NCI-H446 (cell line): ENCODE measurements at places on chromosomes 4 and X.
A peak's percentile ranks its signal among the peaks of the same experiment; 100 is the strongest.

DNA sequence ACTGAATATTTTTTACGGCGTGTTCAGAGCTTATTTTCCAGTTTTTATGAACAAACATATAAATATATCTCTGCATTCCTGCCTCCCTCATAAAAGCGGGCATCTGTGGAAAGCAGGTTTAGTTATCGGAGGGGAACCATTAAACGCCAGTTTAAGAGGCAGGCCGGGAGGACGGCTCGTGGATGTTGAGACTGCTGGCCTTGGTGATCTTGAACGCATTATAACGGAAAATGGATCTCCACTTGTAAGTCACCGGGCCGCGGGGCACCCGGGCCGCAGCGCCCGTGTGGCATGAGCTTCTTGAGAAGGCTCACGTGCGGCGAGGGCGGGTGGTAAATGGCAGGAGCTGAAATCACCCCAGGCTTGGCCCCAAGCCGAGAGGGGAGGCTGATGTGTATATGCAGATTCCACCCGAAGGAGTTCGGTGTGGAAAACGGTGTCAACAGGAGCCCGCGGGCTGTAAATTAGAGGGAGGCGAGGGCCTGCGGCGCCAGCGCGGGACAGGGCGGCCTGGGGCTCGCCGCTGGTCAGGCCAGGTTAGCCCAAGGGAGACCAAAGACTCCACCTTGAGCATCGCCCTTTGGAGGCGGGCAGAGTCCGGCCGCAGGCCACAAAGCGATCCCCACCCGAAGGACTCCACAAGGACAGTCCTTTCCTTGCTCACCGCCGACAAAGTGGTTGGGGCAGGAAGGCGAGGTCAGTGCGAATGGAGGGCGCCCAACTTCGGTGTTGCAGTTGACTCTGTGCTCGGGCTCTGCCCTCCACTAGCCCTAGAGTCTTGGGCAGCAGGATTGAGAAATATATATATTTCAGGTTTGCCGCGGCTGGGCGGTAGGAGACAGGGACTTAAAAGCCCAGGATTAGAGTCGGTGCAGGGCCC, 1.3 kb upstream of the HAND2 start:
- no peak for DNase-seq

DNA sequence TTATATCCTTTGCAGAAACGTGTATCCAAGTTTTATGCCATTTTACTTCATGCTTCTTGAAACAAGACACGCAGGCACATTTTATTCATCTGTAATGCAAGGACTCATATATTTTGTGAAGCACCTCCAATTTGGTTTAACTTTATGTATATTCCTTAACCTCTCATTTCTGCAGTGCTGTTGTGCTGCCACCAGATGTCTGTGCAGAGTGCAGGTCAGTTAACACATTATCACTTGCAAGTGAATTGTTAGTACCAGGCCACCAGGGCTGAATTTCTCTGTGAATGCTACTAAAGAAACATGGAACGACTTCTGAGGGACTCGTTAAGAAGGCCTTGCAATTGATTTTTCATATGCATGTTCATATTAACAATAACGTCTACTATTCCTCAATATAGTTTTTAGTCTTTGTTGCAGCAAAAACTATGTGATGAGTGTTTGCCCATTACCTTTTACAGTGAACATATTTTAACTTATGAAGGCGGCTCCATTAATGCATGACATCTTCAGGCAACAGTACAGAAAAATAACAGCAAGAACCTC, 770.3 kb downstream of the NLGN4X start:
- no peak for DNase-seq

- no peak for DNase-seq
These were observed 30.8 kb downstream of the EXOC1 start for GRCh38 chr4:55884093-55884850.

DNA sequence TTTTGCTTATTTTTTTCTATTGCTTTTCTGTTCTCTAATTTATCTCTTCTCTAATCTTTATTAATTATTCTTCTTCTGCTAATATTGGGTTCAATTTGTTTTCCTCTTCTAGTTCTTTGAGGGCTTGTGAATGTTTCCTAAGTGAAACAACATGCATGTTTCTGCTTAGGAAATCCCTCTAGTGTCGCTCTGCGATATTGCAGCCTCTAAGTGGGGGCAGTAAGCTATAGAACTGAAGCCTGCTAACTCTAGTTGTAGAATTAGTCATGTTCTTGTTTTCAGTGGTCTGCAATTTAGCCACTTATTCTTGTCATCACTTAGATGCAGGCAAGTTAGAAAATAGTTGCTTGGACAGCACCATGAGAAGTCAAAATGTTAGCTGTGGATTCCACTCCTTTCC, 222.6 kb downstream of the SPIN4 start:
- DNase-seq, result no peak

DNA sequence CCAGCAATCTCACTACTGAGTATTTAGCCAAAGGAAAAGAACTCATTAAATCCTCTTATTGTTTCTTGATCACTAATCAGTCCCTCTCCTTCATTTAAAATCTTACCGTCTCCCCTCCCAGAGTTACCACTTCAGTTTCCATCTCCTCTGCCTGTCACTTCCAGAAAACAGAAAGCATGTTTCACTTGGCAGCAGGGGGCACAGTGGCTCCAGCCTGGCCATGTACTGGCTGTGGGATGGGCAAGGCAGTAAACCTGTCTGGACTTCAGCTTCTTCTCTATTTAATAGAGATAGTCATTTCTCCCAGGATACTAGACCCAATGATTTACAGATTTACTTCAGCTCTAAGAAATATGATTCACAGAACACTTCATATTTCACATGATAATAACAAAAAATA, 63.2 kb downstream of the CD40LG start:
- peak; percentile 28 for DNase-seq

- DNase-seq, result no peak
These were observed 430.0 kb downstream of the INPP4B start for GRCh38 chr4:142416121-142416520.

- DNase-seq, result no peak
These were observed 24.0 kb downstream of the PPEF2 start for GRCh38 chr4:75878246-75878756.

GRCh38 chrX:10217198-10217597, 60.4 kb downstream of the CLCN4 start:
- DNase-seq, result no peak

DNA sequence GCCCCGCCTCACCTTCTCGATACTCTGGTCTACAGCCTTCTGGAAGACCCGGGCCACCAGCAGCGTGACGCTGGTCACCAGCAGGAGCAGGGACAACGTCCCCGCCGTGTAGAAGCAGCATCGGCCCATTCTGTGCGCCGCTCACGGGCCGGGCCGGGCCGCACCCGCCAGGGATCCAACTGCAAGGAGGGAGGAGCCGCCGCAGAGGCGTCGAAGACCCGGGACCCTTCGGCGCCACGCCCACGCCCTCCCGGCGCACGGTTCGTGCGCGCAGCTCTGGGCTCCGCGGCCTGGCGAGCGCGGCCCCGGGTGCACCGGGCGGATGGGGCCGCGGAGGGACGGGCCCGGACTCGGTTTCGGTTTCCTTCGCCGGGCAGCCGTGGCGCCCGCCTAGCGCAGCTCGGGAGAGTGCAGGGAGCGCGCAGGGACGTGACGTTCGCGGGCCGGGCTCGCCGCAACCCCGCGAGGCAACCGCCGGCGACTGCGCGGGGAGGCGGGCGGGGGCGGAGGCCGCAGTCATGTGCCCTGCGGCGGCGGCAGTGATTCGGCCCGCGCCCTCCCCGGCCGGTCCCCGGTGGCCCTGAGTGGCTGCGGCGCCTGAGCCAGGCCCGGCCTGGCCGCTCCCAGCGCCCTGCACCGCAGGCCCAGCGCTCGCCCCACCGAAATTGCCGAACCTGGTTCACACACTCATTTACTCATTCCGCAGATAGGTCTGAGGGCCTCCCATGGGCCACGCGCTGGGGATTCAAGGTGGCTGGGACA, at the start of gene SCARB2:
Gene SCARB2 (minus strand): TSS at position 410 of the 762 bp plus-strand sequence. CDS start 281 bp downstream, at position 129.
- peak; percentile 75 for DNase-seq

- peak; percentile 57 for DNase-seq
These were observed 61.9 kb upstream of the NFKB1 start for GRCh38 chr4:102439236-102439614.

DNA sequence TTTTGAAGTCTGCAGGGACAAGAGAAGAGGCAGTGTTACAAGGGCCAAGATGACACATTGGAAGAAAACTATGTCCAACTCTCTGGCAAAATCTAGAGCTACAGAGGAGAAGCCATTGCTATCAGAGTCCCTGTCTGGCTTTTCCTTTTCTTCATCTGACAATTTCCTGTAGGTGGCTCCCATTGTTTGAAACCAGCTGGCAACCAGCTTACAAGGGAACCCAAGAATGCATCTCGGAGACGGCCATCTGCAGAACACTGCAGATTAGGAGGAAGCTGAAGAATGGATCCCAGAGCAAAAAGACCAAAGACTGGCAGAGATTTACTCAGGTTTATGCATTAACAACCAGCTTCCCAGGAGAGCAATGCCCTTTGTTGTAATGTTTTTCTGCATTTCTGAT, 216.2 kb upstream of the CTSO start:
- DNase-seq, result no peak

GRCh38 chr4:6071959-6072720, 53.9 kb upstream of the C4orf50 start:
- DNase-seq, result no peak

GRCh38 chr4:16715482-16715881, 183.0 kb downstream of the LDB2 start:
- DNase-seq, result no peak

DNA sequence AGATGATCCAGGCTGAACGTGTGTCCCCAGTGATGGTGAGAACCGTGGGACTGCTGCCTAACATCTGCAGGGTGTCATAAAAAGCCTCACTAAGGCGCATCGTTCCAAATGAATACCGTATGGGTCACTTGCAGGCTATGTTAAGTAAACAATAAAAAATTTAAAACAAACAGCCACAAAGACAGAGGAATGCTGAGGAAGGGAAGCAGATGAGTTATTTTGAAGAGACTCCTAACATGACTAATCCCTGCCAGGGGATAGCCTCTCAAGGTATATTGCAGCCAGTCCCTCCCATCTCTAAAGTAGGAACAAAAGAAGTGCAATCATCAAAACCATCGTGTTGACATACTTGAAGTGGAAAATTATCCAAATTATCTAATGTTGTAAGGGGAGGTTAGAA, 83.8 kb downstream of the UNC5C start:
- DNase-seq, result no peak

- no peak for DNase-seq
These were observed 32.1 kb downstream of the HTT-AS start for GRCh38 chr4:3042226-3042625.
